Esophagus squamous epithelium (tissue), 5 donors: ENCODE measurements at places on chromosomes 3 and 15.

DNA sequence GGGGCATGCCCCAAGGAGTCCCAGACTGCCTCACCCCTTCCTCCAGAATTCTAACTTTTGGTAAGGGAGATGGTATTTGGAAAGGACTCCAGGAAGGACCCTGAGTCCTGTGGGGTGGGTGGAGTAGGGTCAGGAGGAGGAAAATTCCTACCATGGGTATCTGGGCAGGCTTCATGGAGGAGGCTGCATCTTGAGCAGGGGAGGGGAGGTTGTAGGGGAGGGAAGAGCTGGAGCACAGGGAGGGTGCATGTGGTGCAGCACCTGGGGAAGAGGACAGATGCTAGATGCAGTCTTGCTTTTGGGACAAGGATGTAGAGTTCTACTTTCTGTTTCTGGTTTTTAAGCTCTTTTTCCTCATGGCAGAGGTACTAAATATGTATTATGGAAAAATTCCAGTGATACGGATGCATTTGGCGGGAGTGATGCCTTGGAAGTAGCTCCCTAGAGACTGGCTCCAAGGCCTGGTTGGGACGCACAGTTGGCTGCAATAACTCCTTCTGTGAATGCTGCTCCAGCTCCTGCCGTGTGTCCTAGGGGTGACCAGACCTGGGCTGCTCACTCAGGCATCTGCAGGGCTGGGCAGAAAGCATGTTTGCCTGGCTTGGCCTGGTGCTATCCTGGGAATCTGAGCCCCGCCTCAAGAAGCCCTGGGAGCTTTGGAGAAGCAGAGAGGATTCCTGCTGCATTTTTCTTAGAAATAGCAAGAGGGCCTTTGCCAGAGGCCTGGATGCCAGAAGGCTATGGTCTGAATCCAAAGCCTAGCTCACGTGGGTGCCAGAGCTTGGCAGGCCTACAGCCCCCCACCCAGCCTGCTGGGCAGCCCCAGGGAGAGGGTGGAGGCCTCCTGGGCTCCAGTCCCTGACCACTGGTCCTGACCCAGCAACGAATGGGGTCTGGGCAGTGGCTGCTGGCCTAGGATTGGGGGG is 10.1 kb downstream of the SEMA3F start:
- no peak for DNase-seq

DNA sequence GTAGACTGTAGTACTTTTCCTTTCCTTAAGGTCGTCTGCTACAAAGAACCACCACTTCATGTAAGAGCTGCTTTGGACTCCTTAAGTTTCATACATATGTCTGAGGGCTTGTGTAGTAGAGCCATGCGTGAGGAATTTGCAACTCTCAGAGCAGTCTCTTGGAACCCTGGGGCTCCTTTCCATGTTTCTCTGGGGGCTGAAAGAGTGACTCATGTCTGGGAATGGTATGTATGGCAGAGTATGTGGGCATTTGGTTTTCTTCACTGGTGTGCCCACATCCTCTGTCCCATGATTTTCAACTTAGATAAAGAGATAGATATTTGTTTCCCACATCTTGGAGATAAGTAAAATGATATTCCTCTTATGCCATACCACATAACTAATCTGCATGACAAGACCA is 20.6 kb upstream of the RBM5 start:
- DNase-seq, result no peak

GRCh38 chr15:70186152-70186551 is 88.4 kb upstream of the TLE3 start:
- no peak for DNase-seq

DNA sequence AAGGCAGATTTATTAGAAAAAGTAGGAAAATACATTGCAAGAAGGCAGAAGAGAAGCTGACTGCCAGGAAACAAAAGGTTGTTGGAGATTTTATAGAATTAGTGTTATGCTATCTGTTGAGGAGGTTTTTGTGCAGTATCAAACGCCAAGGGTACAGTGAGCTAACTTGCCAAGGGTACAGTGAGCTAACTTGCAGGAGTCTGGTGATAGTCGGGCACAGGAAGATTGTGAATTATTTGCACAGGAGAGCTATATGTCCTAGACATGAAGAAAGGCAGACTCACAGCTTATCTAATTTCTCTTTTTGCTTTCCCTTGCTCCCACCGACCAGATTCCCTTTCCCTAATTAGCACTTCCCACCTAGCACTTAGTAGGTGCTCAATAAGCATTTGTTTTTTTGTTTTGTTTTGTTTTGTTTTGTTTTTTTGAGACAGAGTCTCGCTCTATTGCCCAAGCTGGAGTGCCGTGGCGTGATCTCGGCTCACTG is 2.7 kb upstream of the CSK start:
- no peak for DNase-seq

- DNase-seq, result no peak
These were observed 11.2 kb downstream of the NCKIPSD start for GRCh38 chr3:48674505-48674904.

DNA sequence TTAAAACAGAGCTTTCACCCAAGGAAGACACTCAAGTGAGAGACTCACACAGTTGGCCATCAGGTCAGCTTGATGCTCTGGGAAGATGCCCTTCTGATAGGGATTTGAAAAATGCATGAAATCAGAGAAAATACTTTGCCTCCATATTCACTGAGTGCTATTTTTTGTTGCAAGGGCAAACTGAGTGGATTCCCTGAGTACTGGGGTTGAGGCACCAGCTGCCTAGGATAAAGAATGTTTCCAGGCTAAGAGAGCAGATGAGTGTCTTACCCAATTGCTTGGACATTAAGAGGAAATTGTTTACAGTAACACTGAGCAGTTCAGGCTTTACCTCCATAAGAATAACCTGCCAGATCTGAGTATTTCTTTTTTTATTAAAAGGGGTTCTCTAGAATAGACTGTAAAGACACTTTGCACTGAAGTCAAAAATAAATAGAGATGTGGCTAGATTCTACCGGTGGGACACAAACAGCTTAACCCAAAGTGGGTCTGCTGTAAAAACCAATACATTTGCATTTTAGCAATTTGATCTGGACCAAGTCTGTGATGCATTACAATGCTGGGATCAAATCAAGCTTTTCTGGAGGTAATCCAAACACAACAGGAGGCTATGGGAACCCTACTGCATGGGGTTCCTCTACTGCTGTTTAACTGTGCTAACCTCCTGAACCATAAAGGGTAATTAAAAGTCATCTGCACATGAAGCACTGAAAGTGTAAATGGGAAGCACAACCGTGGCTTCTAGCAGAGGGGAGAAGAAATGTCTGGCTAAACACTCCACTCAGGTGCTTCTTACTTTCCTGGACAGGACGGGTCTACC is 238.8 kb upstream of the WNT5A start:
- no peak for DNase-seq

GRCh38 chr15:23437146-23437545 is 9.9 kb downstream of the GOLGA6L2 start:
- DNase-seq, result no peak

DNA sequence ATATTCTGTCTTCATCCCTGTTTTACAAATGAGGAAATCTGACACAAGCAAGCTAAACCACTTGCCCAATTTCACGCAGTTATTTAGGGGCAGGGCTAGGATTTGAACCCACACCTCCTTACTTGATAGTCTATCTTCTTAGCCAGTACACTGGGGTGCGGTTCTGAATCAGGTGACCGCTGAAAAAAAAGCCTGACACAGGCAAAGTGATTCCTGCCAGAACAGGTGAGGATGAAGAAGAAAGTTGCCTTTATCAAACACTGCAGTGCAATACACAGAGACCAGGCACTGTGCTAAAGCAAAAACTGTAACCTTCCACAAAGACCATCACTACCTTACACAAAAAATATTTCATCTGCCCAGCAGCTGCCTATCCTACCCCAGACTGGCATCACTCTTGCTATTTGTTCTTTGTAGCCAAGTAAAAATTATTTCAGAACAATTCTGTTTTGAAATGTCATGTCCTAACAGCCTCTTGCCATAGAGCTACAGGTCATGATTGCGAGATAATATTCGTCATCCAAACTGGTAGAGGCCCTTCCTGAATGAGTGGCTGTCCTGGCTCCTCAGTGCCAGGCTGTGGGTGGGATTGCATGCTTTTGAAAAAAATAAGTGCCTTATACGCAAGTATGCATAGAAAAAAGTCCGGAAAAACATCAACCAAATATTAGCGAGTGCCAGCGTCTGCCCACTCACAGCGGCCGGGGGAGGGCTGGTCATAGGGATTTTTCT is 142.3 kb upstream of the TPM1 start:
- no peak for DNase-seq

DNA sequence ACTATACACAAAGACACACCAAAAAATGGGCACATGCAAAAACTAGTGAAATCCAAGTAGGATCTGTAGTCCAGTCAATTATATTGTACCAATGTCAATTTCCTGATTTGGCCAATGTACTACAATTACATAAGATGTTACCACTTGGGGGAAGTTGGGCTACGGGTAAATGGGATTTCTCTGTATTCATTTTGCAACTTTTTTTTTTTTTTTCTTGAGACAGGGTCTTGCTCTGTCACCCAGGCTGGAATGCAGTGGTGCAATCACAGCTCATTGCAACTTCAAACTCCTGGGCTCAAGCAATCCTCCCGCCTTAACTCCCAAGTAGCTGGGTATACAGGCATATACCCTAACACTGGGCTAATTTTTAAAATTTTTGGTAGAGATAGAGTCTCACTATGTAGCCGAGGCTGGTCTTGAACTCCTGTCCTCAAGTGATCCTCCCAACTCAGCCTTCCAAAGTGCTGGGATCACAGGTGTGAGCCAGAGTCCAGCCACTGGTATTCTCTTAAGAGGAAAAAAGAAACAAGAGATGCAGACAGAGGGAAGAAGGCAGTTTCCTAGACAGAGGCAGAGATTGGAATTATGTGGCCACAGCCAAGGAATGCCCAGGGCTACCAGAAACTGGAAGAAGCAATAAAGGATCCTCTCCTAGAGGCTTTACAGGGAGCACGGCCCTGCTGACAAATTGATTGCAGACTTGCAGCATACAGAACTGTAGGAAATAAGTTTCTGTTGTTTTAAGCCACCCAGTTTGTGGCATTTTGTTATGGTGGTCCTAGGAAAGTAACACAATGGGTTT is 33.3 kb downstream of the TFDP2 start:
- DNase-seq, result no peak

- DNase-seq, result no peak
These were observed 178.2 kb upstream of the ADAMTS9 start for GRCh38 chr3:64865839-64866570.

DNA sequence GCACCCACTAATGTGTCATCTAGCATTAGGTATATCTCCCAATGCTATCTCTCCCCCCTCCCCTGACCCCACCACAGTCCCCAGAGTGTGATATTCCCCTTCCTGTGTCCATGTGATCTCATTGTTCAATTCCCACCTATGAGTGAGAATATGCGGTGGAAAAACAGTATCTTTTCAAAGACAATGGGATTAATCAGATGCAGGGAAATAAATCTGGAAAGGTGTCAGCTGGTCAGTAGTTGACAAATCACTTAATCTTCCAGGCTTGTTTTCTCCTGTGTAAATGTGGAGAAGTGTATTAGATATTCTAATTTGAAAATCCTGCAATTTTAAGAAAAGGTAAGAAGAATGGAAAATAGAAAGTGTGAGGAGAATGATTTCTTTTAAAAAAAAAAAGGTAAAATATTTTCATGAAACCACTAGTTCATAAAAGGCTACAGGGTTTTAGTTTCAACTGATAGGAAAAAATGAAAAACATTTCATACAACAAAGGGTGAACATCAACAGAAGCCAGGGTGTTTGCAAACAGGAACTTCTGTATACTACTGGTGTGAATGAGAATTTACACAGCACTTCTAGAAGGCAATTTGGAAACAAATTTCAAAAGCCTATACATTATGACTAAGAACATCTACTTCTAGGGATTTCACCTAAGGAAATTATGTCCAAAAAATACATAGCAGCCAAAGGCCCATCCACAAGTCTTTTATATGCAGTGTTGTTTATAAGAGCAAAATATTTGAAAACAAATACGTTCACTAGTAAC is 113.5 kb downstream of the CBLB start:
- DNase-seq, result no peak

DNA sequence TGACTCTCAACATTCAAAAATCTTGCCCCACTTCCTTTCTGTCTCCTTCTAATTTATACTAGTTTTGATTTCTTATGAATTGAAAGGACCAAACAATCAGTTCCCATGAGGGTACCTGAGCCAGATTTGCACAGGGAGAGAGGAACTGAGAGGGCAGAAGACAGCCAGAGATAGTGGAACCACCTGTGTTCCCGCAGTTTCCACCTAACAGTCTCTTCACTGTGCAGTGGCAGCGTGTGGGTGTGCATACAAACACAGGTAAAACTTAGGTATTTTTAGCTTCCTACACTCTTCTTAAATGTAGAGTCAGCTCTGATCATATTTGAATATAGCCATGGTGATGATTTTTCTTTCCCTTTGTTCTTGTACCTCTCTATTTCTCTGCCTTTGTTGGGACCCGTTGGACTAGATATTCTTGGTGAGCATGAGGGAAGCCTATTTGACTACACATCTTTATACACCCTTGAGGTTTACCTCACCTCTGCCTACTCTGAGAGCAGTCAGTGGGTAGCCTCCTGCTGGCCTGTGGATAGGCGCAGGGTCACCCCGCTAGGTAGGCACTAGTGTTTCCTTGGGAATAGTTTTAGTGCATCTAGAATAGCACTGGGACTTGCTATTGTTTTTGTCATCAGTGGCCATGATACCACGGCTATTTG is 58.8 kb downstream of the MAP3K13 start:
- no peak for DNase-seq

DNA sequence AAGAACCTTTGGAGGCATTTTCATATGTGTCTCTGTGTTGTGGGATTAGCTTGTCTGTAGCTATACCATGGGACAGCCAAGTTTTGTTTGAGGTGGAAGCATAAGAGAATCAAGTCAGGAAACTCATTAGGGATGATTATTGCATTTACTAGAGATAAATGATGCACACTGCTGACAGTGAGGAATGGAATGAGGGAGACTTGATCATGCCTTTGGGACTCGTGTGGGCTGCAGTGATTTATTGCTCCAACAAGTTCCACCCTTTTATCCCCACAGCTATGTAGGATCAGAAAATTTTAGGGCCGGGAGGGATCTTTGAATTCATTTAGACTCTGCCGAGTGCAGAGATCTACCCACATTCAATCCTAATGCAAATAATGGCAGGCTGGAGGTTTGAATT is 16.3 kb downstream of the ZNF385D start:
- no peak for DNase-seq

GRCh38 chr3:167493244-167493643 is 19.4 kb upstream of the SERPINI2 start:
- DNase-seq, result no peak

GRCh38 chr3:106590216-106590615 is 721.4 kb upstream of the CBLB start:
- no peak for DNase-seq

- DNase-seq, result no peak
These were observed 219.9 kb downstream of the TCF12 start for GRCh38 chr15:57138349-57138788.

GRCh38 chr3:81242871-81243270 is 518.6 kb downstream of the GBE1 start:
- no peak for DNase-seq

GRCh38 chr3:64505419-64505818 is 182.4 kb downstream of the ADAMTS9 start:
- no peak for DNase-seq

GRCh38 chr3:152160350-152161011 is 108.2 kb upstream of the MBNL1 start:
- no peak for DNase-seq
